M059J (cell line): ENCODE measurements at places on chromosomes 16 and 17.

DNA sequence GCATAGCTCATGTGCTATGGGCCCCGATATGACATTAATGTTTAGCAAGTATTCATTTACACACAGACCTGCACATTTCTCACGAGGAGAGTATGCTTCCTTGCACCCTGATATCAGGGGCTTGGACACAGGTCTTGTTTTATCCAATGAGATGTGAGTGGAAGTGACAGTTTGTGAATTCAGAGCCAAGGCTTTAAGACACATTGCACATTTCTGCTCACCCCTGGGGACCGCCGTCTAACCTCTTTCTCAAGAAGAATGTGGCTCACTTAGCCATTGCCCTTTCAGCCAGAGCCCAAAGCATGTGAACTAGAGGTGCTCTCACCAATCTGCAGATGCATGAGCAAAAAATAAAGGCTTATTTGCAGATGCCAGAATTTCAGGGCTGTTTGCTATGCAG is 116.1 kb upstream of the C16orf82 start:
- no peak for DNase-seq

DNA sequence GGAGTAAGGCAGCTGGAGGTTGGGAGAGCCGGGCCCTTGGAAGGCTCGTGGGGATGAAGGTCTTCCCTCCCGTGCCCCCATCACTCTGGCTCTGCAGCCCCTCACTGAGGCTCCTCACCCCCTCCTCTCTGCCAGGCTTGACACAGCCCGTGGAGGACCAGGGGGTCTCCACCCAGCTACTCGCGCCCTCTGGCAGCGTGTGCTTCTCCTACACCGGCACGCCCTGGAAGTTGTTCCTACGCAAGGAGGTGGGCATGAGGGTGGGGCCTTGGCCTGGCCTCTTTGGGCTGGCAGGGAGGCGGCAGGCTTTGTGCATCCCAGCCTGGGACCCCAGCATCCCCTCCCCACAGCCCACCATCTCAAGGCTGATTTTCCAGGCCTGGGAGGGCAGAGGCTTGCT is 15.6 kb upstream of the SMIM5 start:
- DNase-seq, result no peak

GRCh38 chr17:30920683-30921543 is 832 bp upstream of the ADAP2 start:
- no peak for DNase-seq

DNA sequence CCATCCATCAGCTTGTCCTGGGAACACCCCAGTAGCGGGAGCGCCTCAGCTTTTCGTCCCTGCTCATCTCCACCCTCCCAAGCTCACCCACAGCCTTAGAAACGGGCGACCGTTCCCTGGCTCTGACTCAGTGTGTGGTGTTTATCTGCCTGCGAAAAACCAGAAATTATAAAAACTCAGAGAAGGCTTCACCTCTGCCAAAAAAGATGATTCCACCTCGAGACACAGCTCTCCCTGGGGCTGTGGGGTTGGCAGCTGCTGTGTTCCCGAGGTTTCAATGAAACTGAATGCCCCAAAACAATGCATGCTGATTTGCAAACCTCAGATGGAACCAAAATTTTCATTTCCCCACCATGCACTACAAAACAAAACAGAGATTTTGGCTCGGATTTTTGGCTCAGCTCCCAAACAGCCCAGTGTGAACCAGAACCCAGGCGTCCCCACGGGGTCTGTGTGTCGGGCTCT is 62.4 kb upstream of the MED9 start:
- DNase-seq, result peak; percentile 84

- peak; percentile 10 for DNase-seq
Measured at GRCh38 chr16:55728797-55729196, 73.0 kb downstream of the SLC6A2 start.

DNA sequence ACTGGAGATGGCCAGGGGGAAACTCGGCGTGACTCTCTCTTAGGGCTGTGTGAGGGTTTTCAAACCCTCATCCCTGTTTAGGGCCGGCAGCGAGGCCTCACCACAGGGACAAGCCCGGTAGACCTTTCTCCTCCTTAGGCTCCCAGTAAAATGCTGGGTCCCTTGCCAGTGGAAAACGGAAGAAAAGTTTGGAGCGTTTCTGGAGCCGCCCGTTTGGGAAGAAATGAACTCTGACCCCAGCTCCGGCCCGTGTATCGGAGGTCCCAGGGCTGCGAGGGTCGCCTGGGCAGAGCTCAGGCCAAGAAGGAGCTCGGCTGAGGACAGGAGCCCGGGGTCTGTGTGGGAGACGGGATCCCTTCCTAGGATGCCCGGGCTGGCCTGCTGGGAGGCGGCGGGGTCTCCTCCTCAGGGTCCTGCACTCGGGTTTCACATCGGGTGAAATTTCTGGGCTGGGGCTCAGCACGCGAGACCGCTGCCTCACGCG is 23.2 kb downstream of the ZNF213 start:
- DNase-seq, result no peak

GRCh38 chr17:72416905-72417304 is 296.1 kb downstream of the SOX9 start:
- DNase-seq, result no peak

DNA sequence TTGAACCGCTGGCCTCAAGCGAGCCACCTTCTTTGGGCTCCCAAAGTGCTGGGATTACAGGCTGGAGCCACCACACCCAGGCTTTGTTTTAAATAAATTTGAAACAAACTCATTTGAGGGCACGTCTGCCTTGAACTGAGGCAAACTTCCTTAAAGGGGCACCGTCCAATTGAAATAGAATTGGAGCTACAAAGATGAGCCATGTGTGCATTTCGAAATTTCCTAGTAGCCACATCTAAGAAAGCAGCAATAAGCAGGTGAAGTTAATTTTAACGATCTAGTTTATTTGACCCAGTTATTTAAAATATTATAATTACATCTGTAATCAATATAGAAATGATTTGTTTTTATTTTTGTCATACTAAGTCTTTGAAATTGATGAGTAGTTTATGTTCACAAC is 755 bp upstream of the C16orf89 start:
- no peak for DNase-seq

- DNase-seq, result no peak
Measured at GRCh38 chr16:4098501-4098900, 17.7 kb downstream of the ADCY9 start.

GRCh38 chr16:88593489-88593888 is 23.3 kb downstream of the ZC3H18 start:
- no peak for DNase-seq

DNA sequence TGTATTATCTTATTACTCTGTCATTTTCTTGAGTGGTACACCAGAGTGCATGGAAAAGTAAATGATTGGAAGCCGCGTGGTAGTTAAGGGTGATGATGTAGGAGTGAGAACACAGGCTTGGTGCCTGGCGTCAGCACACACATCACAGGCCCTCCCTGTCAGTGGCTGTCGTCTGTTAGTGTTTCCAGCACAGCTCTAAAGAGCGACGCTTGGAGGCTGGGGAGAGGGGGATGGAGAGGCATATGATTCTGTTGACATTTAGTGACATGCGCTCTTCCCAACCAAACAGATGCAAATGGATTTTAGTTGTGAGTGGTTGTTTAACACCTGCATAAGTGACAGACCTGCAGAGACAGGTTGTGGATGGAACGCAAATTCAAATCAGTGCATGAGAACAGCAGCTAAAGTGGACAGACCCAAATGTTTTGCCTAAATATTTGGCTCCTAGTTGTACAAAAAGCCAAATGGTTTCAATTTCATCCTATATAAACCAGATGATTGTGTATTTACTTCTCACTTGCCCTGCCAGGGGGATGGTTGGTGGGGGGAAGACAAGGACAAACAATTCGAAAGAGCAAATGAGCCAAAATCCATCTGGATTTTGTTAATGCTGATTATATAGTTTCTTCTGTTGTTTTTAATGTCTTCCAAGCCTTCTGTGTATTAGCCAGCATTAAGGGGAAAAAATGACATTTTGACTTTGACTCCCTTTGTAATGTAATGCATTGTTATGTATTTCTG is 222.3 kb downstream of the WWOX start:
- no peak for DNase-seq

DNA sequence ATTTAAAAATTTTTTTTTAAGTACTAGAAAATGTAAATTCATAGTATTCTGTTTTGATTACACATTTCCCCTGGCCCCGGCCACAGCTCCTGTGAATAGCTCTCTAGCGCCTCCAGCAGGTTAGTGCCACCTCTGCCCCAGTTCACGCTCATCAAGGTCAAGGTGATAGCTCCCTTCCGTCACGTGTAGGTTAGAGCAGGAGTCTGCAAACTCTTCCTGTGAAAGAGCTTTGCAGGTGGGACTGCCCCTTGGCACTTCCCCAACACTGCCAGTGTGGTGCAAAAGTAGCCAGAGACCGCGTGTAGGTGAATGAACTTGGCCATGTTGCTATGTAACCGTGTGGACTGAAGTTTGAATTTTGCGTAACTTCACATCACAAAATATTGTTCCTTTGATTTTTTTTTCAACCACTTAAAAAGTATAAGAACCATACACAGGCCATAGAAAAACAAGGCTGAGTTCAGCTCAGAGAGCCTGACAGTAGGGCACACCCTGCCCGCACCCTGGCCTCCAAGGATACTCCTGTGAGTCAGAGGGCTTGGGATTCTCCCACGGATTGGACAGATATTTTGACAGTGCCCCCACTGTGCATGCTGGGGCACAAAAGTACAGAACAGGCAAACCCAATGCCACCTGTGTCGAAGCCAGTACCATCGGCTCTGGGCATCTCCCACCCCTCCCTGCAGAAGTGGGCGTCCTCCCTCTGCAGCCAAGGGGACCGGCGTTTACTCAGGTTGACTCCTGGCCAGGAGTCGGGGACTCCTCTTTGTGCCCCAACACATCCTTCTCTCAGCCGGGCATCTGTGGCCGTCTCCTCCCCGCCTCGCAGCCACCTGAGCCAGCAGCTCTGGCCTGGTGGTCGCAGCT is 92.0 kb upstream of the CHMP6 start:
- no peak for DNase-seq

DNA sequence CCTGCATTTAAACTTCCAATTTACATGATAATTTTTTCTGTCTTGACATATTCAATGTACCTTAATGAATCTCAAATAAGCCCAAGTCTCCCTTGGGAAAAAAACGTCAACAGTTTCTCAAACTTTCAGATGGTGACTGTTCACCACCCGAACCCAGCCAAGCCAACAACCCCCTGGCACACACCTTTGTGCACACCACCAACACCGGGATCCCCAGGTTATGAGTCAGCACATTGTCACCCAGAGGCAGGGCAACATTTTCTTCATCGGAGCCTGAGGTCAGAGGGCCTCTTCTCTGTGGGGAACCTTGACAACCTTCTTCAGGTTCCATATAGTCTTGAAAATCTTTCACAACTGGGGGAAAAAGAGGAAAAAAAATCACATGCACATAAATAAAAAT is 15.5 kb downstream of the DYNC1LI2 start:
- peak; percentile 58 for DNase-seq

GRCh38 chr17:16293931-16294330 is 59.3 kb downstream of the CENPV start:
- DNase-seq, result no peak

GRCh38 chr16:80144191-80144590 is 396.6 kb upstream of the DYNLRB2 start:
- peak; percentile 40 for DNase-seq

GRCh38 chr17:18381158-18381952 is 3.8 kb downstream of the EVPLL start:
- no peak for DNase-seq

DNA sequence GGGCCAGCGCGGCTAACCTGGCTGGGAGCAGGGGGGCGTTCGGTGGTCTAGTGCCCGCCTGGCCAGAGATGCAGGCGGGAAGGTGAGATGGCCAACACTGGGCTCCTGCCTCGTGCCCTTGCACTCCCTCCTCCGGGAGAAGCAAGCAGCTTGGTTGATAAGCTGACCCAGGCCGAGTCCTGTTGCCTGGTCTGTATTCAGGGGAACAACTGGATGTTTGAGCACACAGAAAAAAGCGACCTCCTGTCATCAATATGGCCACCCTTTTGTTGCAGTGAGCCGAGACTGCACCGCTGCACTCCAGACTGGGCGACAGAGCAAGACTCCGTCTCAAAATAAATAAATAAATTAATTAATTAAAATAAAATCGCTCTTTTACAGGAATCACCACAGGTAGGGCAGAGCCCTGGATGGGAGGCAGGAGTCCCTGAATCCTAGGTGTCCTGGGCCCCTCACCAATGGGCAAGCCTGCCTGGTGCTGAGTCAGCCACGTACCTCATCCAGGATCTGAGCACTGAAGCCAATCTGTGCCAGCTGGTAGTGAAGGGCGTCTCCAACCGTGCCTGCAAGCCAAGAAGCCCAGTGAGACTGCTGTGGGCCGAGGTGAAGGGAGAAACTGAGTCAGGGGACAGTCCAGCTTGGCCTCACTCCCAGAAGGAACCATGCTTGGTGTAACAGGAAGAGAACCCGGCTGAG is 31.8 kb downstream of the HASPIN start:
- no peak for DNase-seq

GRCh38 chr16:66093191-66093590 is 273.3 kb upstream of the CDH5 start:
- peak; percentile 27 for DNase-seq

GRCh38 chr17:54666559-54666958 is 234.1 kb upstream of the TOM1L1 start:
- DNase-seq, result no peak

DNA sequence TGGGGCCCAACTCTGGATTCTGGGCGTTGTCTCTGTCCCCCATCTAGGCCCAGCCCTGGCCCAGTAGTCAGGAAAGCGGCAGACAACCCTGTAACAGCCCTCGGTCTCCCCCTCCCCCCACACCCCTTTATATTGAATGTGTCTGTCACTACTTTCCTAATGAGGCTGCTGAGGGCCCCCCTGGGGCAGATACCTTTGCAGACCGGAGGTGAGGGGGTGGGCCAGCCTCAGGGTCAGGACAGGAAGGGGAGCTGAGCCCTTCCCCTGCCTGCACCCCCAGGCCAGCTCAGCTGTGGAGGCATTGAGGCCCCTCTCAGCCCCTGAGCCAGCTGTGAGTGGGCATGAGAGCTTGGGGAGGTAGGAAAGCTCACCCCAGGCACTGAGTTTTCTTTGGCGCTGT is 17.1 kb downstream of the RAI1 start:
- no peak for DNase-seq

GRCh38 chr16:1762196-1762878 is 9.0 kb downstream of the NME3 start:
- no peak for DNase-seq
